Neural progenitor cell (in vitro differentiated cells): ENCODE measurements at places on chromosomes 12 and 14.

DNA sequence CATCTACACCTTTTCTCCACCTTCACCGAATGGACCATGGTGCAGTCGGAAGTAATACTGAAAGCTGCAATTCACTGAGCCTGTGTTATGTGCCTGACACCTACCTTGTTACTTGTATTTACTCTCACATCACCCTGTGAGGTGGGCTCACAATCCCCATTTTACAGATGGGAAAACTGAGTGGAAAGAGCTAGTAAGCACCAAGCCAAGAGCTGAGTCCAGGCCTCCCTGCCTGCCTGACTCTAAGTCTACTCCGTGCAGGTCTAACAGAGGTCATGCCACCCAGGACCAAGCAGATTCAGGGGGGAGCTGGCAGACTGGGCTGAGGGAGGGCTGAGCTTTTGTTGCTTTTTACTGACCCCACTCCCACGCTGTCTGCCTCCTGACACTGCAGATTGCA lies 29.1 kb upstream of the TC2N start:
- no peak for DNase-seq
- H3K27ac ChIP-seq, result no peak overlapping the region
- H3K4me1 ChIP-seq, result no peaks in the 10 kb centered on the region
- H3K4me3 ChIP-seq, result no peak overlapping the region
- H3K27me3 ChIP-seq, result peaks cover 4% of the 10 kb centered on the region
- H3K36me3 ChIP-seq, result no peaks in the 10 kb centered on the region

DNA sequence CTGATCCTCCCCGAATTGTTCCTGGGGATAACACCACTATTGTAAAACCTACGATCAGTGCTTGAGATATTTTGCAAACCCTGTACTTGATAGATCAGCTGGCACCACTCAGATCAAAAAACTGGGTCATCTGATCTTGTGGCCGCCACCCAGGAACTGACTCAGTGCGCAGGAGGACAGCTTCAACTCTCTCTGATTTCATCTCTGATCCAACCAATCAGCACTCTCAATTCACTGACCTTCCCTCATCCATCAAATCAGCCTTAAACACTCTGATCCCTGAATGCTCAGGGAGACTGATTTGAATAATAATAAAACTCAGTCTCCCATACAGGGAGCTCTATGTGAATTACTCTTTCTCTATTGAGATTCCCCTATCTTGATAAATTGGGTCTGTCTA lies 4.2 kb upstream of the XPOT start:
- H3K27me3 ChIP-seq, result no peaks in the 10 kb centered on the region
- no peak overlapping the region for H3K4me3 ChIP-seq
- H3K4me1 ChIP-seq, result peaks cover 10% of the 10 kb centered on the region
- peak; percentile 26 for DNase-seq

DNA sequence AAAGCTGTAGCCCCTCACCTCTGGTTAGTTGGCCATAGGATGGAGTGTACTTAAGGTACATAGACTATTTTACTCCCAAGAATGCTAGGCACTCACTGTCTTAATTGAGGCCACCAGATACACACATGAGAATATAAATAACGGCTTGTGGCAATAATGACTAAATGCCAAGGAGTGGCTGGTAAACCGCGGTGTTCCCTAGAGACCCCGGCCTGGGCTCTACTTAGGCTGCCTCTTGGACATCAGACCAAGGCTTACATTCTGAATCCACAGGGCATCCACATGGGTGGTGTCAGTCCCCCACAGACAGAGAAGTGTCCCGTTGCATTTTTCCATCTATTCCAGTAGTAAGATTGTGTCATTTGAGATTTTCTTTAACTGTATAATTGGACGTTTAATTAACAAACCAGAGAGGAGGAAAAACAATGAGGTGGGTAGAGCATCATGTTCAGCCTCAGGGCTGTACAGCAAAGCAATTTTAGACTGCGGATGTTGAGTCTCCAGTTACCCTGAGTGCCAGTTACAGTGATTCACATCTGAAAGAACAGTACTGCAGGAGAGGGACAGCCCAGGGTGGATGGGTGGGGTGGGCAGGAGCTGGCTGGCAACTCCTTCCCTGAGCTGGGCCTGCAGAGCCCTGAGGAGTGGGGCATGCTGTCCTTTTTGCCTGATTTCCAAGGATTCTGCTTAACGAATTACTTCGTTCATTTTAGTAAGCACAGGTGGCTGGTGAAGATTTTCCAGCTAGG lies 20.5 kb downstream of the CKB start:
- DNase-seq, result no peak
- H3K4me1 ChIP-seq, result no peaks in the 10 kb centered on the region
- H3K4me3 ChIP-seq, result no peak overlapping the region
- no peak overlapping the region for H3K27ac ChIP-seq
- no peaks in the 10 kb centered on the region for H3K27me3 ChIP-seq

DNA sequence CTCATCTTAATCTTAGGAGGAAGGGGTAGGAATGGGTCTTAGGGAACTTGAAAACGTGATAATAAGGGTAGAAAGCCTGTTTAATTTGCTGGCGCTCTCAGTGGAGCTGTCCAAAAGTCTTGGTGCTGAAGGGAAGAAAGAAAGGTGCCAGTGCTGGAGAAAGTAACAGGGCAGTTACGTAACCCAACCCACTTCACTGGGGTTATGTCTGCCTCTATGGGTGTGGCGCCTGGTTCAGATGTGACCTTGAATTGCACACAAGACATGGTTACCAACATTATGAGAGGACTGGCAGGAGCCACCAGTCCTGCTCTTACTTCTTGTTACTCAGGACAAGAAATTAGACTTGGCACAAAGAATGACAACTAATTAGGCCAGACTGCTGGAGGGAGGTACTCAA lies 18.6 kb upstream of the GPATCH2L start:
- H3K27ac ChIP-seq, result no peak overlapping the region
- peaks cover 84% of the 10 kb centered on the region for H3K27me3 ChIP-seq
- no peak overlapping the region for H3K4me3 ChIP-seq

- no peaks in the 10 kb centered on the region for H3K4me1 ChIP-seq
- no peak overlapping the region for H3K27ac ChIP-seq
- no peaks in the 10 kb centered on the region for H3K27me3 ChIP-seq
- DNase-seq, result no peak
- H3K4me3 ChIP-seq, result no peak overlapping the region
- no peaks in the 10 kb centered on the region for H3K36me3 ChIP-seq
These were observed 3.0 kb upstream of the EP400 start for GRCh38 chr12:131946757-131947156.
